ENCODE measurements at places on chromosomes 2 and 18.

GRCh38 chr2:106296182-106296815 lies 102.2 kb upstream of the UXS1 start:
- DNase-seq: no peak

DNA sequence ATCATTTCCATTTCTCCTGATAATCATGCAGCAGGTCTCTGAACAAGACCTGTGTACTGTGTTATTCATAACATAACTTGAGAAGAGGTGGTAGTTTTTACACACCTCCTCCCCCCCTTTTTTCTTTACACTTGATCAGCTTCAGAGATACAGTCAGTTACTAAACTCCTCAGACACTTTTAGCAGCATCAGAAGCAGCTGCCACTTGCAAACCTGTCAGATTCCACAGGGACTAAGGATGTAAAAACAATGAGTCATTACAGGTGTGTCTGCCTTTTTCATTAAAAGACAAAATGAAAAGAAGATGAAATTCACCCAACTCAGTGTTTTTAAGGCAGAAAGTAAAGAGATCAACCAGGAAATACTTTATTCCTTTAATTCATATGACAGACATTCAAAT lies 254.0 kb downstream of the NRXN1 start:
- DNase-seq: no peak

DNA sequence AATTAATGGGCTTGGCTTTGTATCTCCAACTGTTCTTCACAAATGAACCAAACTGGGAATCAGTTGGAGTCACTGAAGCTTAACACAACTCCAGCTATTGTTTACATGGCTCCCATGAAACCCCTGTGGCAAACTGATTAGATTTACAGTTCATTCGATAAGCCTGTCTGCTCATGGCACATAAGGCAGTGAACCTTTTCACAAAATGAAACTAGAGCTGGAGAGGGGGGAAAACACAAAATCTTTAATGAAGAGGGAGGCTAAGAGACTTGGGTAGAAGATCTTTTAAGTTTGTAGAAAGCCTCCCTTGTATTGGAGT lies 11.6 kb upstream of the ITGA6 start:
- no peak for DNase-seq

- DNase-seq: no peak
These were observed 14.7 kb downstream of the ARHGAP25 start for GRCh38 chr2:68749345-68749744.

DNA sequence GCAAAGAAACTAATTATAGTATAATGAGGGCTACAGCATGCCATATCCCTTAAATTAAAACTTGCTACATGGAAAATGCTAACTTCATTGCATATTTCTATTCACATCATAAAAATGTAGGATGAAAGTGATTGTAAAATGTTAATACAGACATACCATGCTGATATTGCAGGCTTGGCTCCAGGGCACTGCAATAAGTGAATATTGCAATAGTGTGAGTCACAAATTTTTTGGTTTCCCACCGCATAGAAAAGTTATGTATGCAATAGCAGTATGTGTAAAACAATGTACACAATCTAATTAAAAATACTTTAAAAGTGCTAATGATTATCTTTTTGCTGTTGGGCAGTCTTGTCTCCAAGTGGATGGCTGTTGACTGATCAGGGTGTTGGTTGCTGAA lies 162.1 kb downstream of the CD8B2 start:
- DNase-seq: no peak

DNA sequence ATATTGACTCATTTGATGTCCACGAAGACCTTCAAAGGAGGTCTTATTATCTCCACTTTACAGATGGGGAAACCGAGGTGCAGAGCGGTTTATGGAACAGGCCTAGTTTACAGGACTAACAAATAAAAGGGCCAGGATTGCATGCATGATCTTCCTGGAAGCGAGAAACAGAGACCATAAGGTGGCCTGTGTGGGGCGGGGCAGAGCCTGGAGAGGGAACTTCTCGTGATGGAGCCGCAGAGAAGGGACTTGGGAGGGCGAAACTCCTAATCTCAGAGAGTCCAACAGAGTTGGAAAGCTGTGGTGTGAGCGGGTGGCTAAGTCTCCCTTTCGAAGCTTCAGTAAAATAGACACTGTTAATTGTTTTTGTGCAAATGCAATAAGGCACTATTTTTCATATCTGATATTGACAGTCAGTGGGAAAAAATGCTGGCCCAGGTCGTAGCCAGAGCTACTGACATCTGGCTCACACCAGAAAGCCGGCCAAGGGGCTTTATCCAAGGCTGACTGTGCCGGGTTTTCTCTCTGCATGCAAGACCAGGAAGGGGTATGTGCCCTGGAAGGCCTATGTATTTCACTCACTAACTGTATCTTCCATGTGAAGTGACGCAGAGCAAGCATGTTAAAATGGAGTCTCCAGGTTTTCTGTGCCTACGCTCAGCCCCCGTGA lies 4.5 kb downstream of the INPP5D start:
- no peak for DNase-seq

- no peak for DNase-seq
These were observed 72.3 kb downstream of the SMAD7 start for GRCh38 chr18:48878471-48878870.

- no peak for DNase-seq
These were observed 772 bp downstream of the RELCH start for GRCh38 chr18:62187543-62188510.

GRCh38 chr2:132489150-132489549 lies 72.5 kb downstream of the GPR39 start:
- DNase-seq: no peak

GRCh38 chr2:175804122-175804521 lies 197.9 kb downstream of the LNPK start:
- no peak for DNase-seq

DNA sequence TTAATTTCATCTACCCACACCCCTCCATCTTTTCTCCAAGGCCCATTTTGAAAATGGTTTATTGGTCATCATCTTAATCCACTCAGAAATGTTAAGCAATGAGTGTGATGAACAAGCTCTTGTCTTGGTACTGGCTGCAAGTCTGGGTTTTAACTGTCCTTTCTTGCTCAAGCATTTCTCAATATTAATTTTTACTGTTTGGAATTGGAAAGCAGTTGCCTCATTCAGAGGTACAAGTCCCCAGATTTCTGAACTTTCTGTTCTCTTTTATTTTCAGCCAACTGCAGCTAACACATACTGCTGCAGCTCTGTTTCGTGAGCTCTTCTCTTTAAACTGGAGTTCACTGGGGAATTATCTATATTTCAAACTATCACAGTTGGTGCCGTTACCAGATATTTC lies 99.4 kb upstream of the TEX51 start:
- DNase-seq: no peak

DNA sequence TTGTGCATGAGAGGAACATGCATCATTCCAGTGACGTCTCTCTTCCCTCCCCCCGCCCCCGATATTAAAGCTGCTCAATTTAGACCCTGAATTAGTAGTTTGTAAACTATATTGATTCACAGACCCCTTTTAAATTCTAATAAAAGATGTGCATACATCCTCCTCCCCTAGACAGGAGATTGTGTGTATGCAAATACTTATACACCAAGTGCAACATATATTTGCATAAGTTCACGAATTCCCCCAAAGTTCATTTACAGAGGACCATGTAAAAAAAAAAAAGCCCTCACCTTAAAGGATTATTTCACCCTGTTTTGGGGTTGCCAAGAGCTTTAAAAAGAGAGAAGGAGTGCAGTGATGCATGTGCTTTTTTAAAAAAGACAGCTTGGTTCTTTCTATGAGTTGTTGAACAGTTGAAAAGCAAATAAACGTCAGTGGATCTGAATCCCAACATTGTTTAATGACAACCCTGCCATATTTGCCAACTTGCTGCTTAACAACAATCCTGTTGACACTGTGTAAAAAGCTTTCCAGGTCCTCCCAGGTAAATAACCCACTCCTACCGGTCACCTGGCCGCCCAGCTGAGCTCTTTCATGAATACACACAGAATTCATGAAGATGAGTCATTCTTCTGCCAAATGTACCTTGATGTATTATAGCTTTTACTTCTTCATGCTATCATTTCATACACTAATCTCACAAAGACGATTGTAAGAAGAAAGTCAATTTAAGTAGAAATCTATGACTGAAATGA lies 211.5 kb downstream of the IKZF2 start:
- DNase-seq: no peak

GRCh38 chr2:176997074-176997791 lies 215.4 kb upstream of the HNRNPA3 start:
- no peak for DNase-seq

GRCh38 chr2:66721776-66722175 lies 286.9 kb downstream of the MEIS1 start:
- no peak for DNase-seq

- DNase-seq: no peak
These were observed 271.0 kb downstream of the TNS1 start for GRCh38 chr2:217731805-217732204.

DNA sequence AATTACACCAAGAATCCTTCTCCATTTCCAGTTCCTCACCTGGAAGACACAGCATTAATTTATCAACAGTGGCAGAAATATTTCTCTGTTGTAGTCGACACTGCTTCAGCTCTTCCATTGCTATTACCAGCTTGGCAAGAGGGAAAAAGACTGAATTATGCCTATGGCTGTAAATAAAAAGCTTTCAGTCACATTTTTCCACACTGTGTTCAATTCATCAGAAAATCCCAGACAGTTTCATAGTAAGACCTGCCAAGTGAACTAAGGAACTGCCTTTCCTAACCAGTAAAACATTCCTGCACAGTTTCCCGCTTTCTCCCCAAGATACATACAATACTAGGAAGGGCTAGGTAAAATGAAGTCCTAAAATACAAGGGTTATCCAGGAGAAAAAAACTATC lies 94.7 kb downstream of the EXOC6B start:
- DNase-seq: no peak

GRCh38 chr2:188076149-188077056 lies 215.3 kb upstream of the GULP1 start:
- DNase-seq: no peak

- DNase-seq: peak; percentile 30
These were observed 31.7 kb downstream of the UBE2F start for GRCh38 chr2:237998530-237998929.

GRCh38 chr18:63677500-63678225 lies 16.0 kb upstream of the SERPINB3 start:
- no peak for DNase-seq

- no peak for DNase-seq
These were observed 9.5 kb upstream of the KIF5C start for GRCh38 chr2:148865512-148865911.

- DNase-seq: no peak
These were observed 80.5 kb downstream of the DGKD start for GRCh38 chr2:233434666-233435330.
